T-helper 1 cell (primary cell): ENCODE measurements at places on chromosomes 3 and 15.

DNA sequence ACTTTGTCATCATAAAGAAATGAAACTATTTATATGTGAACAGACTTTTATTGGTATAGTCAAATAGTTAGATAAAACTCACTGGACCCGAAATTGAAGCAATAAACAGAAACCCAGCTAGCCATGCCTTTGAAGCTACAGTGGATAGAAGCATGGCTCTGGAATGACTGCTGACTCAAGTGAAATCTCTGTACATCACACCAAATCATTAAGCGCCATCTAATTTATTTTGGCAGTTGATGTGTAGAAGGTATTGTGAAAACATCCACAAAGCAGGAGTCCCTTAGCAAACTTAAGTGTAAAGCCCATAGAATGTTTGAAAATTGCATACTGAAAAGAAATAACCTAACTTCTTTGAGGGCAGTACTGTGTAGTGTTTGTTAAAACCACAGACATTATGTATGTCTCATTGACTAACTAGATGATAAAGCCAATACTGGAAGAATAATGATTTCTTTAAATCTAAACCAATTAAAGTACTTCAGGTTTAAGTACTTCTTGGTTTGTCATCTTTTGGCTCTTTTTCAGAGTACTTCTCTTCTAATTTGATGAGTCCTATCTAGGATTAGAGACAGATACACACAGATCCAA, 42.8 kb upstream of the FBXL22 start:
- DNase-seq, result no peak

DNA sequence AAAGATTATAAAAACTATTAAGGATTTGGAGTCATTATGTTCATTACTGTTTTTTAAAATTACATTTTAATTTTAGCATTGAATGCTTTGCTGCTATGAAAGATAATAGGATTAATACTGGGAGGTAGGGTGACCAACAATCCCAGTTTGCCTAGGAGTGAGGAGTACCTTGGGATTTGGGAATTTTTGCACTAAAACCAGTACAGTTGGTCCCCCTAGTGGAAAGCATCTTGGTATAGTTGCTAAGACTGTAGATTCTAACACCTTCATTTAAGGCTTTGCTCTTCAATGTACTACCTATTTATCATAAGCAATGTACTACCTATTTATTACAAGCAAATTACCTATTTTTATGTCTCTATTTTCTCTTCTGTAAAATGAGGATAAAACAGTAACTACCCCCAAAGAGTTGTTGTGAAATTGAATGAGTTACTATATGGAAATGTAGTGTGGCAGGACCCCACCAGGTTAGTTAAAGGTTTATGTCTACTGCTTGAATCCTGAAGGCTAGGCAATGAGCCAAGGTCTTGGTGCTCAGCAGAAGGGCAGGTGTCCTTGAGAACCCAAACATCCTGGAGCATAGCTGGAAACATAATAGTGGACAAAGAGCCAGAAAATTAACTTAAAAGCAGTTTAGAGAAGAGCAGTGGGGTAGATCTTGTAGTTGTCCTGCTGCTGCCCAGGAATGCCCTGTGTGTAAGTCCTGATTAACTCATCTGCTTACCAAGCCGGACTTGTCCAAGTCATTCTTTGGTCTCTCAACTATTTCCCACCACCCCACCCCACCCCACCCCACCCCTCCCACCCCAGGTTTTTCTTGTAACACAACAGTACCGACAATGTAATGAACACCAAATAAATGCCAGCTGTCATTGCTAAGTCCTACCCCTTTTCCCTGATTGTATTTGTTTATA, 49.2 kb upstream of the NMD3 start:
- DNase-seq, result no peak

DNA sequence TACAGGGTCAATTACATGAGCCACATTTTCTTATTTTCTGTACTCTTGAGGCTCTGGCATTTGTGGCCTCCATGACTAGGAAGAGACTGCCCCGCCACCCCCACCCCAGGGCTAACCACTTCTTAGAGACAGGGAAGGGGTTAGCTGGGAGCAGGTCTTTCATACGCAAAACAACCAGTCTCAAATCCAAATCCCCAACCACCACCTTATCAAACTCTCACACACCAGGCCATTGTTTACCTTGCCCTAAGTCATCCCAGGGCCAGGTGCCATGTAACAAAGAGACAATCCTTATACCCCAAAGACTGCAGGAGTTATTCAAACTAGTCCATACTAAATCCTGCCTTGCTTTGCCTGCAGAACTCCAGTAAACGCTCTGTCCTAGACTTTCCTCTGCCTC, 77.8 kb downstream of the B3GNT5 start:
- DNase-seq, result no peak

DNA sequence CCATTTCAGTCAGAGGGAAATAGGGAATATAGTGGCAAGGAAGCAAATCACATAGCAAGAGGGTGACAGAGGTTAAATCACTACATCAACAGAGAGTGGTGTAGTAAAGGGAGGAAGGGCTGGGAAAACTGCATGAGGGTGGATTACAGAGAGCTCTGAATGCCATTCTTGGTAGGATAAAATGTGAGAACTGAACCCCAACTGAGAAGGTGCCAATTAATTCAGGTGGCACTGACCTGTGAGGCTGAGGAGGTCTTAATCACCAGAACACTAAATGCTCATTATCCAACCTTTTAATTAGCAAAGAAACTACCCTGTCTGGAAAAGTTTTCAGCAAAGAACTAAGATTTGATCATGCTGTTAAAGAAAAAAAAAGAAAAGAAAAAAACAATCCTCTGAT, 202.7 kb downstream of the LRRN1 start:
- no peak for DNase-seq

- no peak for DNase-seq
These were observed 402.0 kb upstream of the GOLIM4 start for GRCh38 chr3:168497741-168498140.

DNA sequence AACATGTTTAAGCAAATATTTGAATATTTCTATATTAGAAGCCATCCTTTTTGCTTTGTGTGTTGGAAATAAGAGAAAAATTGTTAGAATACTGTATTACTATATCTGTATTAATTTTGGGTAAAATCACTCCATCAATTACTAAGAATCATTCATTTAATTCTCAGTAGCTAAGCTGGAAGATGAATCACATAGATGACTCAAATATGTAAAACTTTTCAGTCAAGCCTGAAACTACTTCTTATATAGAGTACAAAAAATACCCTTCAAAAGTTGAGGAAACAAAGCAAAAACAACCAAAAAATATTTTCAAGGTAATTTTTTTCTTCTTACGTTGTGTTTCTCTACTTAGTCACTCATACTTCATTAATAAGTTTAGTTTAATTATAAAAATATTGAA, 205.7 kb upstream of the ROBO1 start:
- no peak for DNase-seq
